ENCODE measurements at places on chromosomes 11 and 22. TPM values are rescaled to one million over a fixed set of nuclear protein-coding genes. Genes with fewer than 3 reads are reported as not detected.

DNA sequence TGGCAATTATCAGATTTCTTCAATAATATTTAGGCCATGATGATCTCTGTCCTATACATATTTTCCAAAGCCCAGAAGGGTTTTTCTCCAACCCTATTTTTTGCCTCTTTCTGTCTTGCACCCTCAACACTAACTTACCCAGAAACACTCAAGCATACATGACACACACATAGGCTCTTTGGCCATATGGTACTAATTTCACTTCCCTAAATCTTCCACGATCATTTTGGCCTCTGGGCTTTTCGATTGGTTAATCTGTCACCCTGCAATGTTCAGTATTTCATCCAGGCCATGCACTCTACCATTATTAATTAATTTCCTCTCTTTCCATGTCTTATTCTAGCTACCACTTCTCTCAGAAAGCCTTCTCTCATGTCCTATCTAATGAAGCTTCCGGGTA, 59.8 kb downstream of the LUZP2 start:
- H3K27me3 ChIP-seq, result no peaks in the 10 kb centered on the region
- H3K4me3 ChIP-seq, result no peak overlapping the region
- H3K36me3 ChIP-seq, result no peaks in the 10 kb centered on the region
- DNase-seq, result no peak
- H3K27ac ChIP-seq, result no peak overlapping the region

DNA sequence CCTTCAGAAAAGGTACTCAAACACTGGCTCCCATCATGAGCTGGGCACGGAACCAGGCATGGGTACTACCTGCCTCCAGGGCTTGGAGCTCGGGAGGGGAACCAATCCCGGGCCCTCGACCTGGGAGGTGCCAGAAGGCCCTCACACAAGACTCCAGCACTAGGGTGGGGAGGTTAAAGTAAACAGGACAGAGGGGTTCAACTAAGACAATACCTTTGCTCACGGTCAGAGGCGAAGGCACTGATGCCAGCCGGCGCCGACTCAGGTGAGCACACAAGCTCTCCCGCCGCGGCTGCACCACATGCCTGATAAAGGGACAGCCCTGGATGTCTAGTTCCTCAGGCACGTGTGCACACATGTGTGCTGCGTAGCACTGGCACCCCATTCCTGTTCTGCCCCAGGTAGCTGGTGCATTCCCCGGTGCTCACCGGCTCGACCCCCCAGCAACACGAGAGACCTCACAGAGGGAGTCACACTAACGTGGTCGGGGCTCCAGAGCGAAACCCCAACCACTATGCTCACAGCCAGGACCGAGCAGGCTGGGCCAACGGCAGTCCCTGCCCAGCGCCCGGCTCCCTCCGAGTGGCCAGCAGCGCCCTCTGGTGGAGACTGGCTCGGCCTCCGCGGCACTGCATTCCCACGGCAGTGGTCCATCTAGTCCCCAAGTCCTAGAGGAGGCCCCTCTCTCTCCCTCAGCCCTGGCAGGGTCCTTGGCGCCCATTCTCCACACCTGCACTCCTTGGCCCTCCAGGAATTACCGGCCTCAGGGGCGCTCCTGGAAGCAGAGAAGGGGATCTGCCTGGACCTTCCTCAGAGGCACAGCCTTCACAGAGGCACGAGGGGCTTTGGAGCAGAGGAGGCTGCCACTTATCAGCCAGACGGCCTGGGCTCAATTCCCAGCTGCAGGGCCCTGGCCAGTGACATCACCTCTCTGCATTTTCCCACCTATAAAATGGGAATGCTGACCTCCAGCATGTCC, 28.8 kb upstream of the MOB2 start:
- H3K4me1 ChIP-seq, result no peaks in the 10 kb centered on the region
- DNase-seq, result peak; percentile 85
- no peaks in the 10 kb centered on the region for H3K27me3 ChIP-seq
- H3K36me3 ChIP-seq, result no peaks in the 10 kb centered on the region
- H3K27ac ChIP-seq, result no peak overlapping the region
- no peak overlapping the region for H3K4me3 ChIP-seq

- no peak overlapping the region for H3K27ac ChIP-seq
- H3K27me3 ChIP-seq, result no peaks in the 10 kb centered on the region
- H3K36me3 ChIP-seq, result no peaks in the 10 kb centered on the region
- no peak for DNase-seq
- H3K4me3 ChIP-seq, result no peak overlapping the region
Observed at GRCh38 chr11:27868226-27868625, 168.0 kb upstream of the BDNF start.

GRCh38 chr11:72333661-72334060, 89.7 kb upstream of the PHOX2A start:
- H3K36me3 ChIP-seq, result no peaks in the 10 kb centered on the region
- peaks cover 6% of the 10 kb centered on the region for H3K4me1 ChIP-seq
- H3K4me3 ChIP-seq, result no peak overlapping the region
- no peak overlapping the region for H3K27ac ChIP-seq
- H3K27me3 ChIP-seq, result no peaks in the 10 kb centered on the region
- DNase-seq, result no peak

DNA sequence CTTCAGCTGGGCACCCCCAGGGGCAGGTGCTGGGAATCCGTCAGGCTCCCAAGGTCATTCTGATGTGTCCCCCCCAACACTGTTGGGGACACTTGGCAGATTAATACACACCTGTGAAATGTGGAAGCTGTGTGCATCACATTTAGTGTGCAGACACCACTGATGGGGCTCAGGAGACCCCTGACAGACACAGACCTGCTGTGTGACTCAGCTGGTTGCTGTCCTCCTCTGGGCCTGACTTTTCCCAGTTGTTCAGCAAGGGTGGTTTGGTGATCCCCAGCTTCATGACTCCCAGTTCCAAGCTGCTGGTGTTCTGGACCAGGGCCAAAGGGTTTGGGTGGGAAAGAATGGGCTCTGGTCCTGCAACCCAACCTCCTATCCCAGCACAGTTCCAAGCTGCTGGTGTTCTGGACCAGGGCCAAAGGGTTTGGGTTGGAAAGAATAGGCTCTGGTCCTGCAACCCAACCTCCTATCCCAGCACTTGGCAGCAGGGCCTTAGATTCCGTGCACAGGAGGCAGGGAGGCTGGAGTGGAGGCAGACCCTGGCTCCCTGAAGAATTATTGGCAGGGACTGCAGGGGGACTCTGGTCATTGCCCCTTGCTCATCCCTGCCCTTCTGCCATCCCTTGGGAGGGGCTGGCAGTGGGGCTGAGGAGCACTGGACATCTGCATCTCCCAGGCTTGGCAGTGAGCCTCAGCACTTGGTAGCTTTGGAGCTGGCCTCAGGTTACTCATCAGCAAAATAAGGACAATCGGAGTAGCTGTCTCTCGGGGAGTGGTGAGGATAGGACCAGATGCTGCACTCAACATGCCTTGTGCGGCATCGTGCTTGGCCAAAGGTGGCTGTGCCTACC, 8.4 kb upstream of the OMP start:
- no peak overlapping the region for H3K27ac ChIP-seq
- no peak overlapping the region for H3K4me3 ChIP-seq
- no peaks in the 10 kb centered on the region for H3K27me3 ChIP-seq
- H3K36me3 ChIP-seq, result no peaks in the 10 kb centered on the region

- H3K4me3 ChIP-seq, result no peak overlapping the region
- no peak for DNase-seq
- H3K27me3 ChIP-seq, result no peaks in the 10 kb centered on the region
- no peaks in the 10 kb centered on the region for H3K36me3 ChIP-seq
- no peaks in the 10 kb centered on the region for H3K4me1 ChIP-seq
Observed at GRCh38 chr22:48834404-48834803, 993.3 kb downstream of the BRD1 start.

- no peaks in the 10 kb centered on the region for H3K4me1 ChIP-seq
- H3K36me3 ChIP-seq, result no peaks in the 10 kb centered on the region
- H3K27me3 ChIP-seq, result no peaks in the 10 kb centered on the region
- H3K27ac ChIP-seq, result no peak overlapping the region
- H3K4me3 ChIP-seq, result no peak overlapping the region
Observed at GRCh38 chr11:38461751-38462150, 1863.7 kb upstream of the RAG2 start.

DNA sequence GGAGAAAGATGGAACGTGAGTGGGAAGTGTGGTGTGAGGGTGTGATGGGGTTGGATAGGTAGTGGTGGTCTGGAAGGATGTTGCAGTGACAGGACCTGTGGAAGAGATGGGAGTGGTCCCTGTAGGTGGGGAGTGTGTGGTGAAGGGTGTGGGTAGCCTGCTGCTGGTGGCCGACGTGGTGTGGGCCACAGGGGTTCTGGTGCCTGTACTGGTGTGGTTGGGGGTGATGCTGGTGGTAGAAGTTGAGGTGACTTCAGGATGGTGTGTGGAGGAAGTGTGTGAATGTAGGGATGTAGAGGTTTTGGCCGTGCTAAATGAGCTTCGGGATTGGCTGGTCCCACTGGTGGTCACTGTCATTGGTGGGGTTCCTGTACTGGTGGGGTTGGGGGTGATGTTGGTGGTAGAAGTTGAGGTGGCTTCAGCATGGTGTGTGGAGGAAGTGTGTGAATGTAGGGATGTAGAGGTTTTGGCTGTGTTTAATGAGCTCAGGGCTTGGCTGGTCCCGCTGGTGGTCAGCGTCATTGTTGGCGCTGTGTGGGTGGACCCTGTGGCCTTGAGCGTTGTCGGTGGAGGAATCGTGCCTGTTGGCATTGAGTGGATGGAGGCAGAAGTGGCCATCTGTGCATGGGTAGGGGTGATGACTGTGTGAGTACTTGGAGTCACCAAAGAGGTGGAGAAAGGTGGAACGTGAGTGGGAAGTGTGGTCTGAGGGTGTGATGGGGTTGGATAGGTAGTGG, 19.1 kb downstream of the MUC6 start:
- H3K4me1 ChIP-seq, result no peaks in the 10 kb centered on the region
- no peak for DNase-seq
- no peaks in the 10 kb centered on the region for H3K36me3 ChIP-seq
- H3K27me3 ChIP-seq, result no peaks in the 10 kb centered on the region
- no peak overlapping the region for H3K4me3 ChIP-seq
- H3K27ac ChIP-seq, result no peak overlapping the region

DNA sequence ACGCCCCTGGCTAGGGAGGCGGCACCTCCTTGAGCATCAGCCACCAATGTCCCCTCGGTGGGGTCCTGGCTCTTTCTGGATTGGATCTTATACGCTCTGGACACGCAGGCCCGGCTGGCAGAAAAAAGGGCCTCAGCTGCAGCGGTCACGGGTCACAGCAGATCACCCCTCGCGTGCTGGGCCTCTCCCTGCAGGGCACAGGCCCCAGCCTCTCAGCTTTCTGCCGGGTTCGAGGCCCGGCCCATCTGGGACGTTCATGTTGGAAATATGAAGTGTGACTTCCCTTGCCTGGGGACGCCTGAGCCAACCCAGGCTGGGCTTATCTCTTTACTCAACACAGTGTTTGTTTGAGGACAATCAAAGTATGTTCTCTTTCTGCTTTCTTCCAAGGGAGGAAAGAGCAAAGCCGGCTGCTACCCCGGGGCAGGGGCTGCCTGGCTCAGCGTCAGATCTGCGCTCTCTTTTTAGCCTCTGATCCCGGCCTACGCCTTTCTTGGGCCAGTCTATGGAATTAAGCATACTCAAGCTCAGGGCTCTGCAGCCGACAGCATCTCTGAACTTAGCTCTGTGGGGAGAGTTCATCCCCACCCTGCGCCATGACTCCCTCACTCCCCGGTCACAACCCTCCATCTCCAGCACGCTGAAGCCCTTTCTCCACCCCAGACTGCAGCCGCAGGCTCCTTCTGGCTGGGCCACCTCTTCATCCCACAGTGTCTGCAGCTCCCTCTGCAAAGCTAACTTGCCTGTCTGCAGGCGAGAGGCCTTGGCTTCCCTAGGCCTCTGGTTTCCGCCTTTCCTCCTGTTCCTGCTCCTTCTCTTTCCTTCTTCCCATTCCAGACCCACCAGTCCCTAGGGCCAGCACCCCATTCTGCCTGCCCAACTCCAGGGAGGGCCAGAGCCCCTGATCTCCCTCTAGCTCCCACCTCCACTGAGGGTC, 38.8 kb downstream of the ADAMTS15 start:
- no peaks in the 10 kb centered on the region for H3K27me3 ChIP-seq
- DNase-seq, result no peak
- H3K36me3 ChIP-seq, result no peaks in the 10 kb centered on the region
- no peak overlapping the region for H3K4me3 ChIP-seq
- H3K4me1 ChIP-seq, result no peaks in the 10 kb centered on the region

GRCh38 chr11:2382936-2383851, 6.1 kb downstream of the CD81 start:
- peak; percentile 83 for DNase-seq
- H3K27ac ChIP-seq, result peak overlapping the region; percentile 65
- no peak overlapping the region for H3K4me3 ChIP-seq

GRCh38 chr11:19679952-19680828, 32.4 kb upstream of the NAV2 start:
- DNase-seq, result peak; percentile 99
- peak overlapping the region; percentile 33 for H3K4me3 ChIP-seq
- peaks cover 38% of the 10 kb centered on the region for H3K4me1 ChIP-seq
- no peaks in the 10 kb centered on the region for H3K36me3 ChIP-seq

GRCh38 chr22:33357981-33358399, 299.8 kb upstream of the SYN3 start:
- H3K4me1 ChIP-seq, result peaks cover 11% of the 10 kb centered on the region
- H3K4me3 ChIP-seq, result no peak overlapping the region
- H3K27ac ChIP-seq, result no peak overlapping the region
- no peaks in the 10 kb centered on the region for H3K27me3 ChIP-seq
- DNase-seq, result no peak
- no peaks in the 10 kb centered on the region for H3K36me3 ChIP-seq

MGAT3 gene
- polyA plus RNA-seq, result not detected

ZP1 gene
- 1.0 TPM for polyA plus RNA-seq

TMEM135 gene
- polyA plus RNA-seq, result 12.5 TPM

RASD2 gene
- 1.6 TPM for polyA plus RNA-seq

CBLIF gene
- not detected for polyA plus RNA-seq

UPB1 gene
- polyA plus RNA-seq, result not detected
